Uterus (tissue), 4 donors: ENCODE measurements at places on chromosomes 4 and X. TPM values are rescaled to one million over a fixed set of nuclear protein-coding genes. Genes with fewer than 3 reads are reported as not detected.

The HTRA3 gene
- 30.6 TPM for total RNA-seq

- no peak for DNase-seq
These were observed 34.9 kb downstream of the ACSL1 start for GRCh38 chr4:184790826-184791225.

The SPINK2 gene
- not detected for total RNA-seq

The MAGEA2 gene
- not detected for total RNA-seq

DNA sequence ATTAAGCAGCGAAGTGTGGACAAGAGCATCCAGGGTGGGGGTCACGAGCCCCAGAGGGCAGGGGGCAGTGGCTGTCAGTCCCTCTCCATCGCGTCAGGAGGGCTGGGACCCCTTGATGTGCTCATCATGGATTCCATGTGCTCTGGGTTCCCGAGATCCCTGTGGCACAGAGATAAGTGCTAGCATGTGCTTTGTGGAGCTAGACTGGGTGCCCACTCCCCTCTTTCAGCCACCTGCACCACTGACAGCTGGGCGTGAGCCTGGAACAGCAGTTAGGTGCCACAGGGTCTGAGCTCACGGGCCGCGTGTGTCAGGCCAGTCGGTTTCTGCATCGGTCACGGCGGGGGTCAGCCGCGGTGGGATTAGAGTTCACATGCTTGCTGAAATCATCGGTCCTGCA is 24.3 kb downstream of the CPZ start:
- DNase-seq: no peak

DNA sequence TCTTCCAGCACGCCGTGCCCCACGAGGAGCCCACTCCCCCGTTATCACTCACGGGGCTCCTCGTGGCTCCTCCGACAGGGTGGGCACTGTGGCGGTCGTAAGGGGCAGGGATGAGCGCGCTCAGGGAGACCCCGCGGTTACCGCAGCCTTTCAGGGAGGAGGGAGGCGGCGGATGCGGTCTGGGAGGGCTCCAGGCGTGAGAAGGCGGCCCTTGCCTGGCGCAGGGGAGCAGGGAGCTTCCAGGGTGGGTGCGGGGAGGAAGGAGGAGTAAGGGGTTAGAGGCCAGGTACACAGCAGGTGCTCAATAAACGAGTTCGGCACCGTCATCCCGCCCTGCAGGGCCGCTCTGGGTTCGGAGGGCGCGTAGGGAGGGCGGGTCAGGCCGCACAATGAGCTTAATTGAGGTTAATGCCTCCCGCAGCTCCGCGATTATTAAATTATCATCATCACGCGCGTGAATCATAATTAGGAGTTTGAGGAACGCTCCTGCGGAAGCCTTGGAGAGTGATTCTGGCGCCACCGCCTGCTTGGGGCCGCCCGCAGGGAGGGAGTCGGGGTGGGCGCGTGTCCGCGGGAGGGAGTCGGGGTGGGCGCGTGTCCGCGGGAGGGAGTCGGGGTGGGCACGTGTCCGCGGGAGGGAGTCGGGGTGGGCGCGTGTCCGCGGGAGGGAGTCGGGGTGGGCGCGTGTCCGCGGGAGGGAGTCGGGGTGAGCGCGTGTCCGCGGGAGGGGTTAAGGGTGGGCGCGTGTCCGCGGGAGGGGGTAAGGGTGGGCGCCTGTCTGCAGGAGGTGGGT is 7.6 kb upstream of the NKX1-1 start:
- DNase-seq: no peak
